ENCODE measurements at places on chromosomes 11 and 22. TPM values are rescaled to one million over a fixed set of nuclear protein-coding genes. Genes with fewer than 3 reads are reported as not detected.

DNA sequence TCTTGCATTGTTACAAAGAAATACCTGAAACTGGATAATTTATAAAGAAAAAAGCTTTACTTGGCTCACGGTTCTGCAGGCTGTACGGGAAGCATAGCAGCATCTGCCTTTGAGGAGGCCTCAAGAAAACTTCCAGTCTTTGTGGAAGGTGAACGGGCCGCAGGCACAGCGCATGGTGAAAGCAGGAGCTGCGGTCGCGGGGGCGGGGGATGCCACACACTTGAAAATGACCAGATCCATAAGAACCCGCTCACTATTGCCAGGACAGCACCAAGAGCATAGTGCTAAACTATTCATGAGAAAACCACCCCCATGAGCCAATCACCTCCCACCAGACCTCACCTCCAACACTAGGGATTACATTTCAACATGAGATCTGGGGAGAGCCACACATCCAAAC is 45.6 kb upstream of the SEPTIN5 start:
- DNase-seq: no peak

DNA sequence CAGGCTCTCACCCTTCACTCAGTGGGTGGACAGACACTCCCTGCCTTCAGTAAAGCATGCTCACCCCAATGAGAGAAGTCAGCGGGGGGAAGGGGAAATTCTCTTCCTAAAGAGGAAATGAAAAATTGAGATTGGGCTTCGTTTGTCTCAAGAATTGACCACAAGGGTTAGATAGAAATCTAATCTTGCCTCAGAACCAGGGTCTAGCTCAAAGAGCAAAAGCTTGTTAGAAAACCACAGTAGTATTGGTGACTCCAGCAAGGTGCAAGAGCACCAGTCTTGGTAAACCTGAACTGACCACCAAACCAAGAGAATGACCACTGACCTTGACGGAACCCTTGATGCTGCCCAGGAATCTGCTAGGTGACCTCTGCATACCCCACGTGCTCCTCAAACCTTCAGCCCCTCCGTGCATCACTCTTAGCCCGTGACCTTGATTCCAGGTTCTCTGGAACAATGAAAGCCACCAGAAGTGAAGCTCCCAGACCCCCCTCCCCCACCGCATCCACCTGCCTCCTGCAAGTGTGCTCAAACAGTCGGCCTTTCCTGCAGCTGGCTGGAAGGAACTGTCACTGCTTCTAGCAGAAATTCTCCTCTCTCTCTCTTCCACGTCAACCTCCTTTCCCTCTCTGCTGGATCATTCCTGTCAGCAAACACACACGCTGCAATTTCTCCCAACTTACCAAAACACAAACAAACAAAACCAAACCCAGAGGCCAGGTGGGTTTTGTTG is 3.1 kb upstream of the TMA7B start:
- no peak for DNase-seq

- DNase-seq: peak; percentile 74
These were observed 16.2 kb upstream of the ME3 start for GRCh38 chr11:86688398-86689179.

DNA sequence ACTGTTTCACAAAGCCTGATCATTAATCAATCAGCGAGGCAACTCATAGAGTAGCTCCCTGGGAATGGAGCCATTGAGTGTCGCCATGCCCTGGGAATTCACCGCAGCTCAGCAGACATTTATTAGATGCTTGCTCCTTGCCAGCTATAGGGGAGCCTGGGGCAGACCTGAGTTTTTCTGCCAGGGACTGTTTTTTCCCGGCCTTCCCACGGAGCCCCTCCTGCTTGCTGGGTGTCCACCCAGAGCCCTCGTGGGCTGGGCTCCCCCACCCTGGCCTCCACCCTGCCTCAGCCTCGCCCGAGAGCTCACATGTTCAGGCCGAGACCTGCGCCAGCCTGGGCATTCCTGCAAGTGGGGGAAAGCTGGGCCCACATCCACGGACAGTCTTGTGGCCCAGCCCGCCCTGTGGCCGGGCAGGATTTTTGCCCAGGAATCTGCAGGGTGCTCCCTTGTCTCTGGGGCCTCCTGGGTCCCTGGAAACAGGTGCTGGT is 64.9 kb downstream of the SMIM38 start:
- no peak for DNase-seq

DNA sequence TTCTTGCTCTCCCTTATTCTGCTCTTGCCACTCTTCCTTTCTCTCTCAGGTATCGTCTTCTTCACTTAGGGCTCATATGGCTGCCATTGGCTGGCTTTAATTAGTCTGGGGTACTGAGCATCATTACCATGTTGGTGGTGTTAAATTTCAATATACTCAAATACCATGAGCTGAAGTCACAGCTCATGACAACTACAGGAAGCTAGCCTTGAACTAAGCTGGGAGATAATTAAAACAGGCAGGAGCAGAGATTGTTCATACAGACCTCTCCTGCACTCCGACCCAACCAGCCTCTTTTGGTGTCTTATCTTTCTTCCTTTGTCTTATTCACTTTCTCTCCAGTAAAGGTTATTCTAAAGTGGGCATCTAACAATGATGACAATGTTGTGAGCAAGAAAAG is 130.9 kb upstream of the BLID start:
- no peak for DNase-seq

GRCh38 chr11:67370351-67371076 is 2.9 kb downstream of the CLCF1 start:
- DNase-seq: no peak

DNA sequence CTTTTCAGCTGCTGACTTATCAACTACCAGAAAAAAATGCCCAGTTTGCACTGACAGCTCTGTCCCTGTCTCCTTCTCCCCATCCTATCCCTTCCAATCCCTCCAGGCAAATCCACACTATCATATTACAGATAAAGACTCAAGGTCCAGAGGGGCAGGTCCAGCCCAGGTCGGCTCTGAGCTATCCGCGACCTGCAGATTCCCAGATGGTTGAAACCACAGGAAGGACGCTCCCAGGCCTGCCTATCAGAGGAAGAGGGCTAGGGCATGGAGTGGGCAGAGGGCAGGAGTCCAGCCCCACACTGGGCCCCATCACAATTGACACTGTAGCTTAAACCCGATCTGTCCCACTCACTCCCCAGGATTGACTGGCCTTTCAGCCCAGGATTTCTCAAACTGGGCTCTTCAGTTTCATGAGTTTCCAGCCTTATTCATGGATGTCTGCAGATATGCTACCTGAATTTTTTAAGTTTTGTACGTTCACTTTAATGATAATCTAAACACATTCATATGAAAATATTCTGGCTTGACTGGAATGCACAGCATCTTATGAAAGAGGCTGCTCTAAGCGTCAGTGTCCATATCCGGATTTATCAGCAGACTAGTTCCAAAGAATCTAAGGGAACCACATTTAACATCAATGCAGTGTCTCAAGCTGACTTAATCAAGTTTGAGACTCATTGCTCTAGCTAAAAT is 16.4 kb upstream of the FCHSD2 start:
- no peak for DNase-seq

DNA sequence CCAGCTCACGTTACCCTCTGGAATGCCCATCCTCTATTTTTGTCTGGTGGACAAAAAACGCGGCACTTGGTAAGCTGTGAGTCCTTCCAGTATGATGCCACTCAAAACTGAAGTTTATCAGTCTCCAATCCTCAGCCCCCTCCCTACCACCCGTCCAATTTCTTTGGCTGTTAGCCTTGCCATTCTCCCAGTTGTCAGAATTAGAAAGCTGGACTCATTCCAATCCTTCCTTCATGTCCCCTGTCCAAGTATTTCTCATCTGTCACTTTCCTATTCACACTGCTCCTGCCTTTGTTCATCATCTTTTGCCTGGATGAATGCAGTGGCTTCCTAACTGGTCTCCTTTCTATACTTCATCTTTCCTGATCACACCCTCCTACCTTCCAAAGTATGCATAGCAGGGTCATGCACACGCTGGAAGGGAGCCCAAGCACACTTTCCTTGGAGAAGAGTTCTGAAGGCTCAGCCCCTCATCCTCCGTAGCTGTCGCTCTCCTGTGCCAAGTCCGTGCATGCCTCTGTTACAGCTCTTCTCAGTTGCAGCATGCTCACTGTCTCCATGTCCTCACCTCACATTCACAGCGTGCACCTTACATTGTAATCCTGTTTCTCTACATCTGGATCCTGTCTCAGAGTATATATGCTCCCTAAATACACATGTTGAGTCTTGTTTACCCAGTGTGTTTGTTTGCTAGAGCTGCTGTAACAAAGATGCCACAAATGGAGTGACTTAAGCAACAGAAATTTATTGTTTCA is 19.4 kb downstream of the APLP2 start:
- DNase-seq: no peak

DNA sequence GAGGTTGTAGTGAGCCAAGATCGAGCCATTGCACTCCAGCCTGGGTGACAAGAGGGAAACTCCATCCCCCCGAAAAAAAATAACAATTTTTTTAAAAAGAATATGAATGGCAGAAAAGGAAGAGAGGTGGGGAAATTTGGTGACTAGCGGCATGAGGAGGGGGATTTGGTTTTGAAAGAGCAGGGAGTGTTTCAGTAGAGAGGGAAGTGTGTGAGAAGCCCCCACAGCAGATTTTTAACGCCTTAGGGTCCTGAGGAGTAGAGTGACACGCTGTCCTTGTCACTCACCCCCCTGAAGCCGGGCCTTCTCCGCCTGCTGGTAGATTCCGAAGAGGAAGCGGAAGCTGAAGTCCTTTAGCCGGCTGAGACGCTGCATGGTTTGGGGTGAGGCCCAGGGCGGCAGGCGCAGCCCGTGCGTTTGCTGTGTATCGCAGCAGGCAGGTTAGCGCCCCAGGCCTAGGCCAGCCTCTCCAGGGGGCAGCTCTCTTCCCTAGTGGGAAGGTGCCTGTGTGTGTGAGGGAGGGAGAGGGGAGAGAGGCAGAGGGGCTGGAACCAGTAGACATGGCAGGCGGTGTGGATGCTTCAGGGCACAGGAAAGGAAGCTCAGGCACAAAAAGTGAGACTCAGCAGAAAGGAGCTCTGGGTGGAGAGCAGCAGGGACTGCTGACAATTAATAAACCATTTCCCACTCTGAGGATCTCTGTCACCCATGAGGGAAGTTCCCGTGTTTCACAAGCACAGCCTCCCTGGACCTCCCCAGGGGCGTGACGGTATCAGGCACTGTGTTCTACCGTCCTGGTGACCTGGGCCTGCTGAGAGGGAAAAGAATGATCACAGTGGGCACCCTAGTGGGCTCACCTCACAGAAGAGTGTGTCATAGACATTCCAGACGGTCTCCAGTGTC is 3.9 kb downstream of the ACP2 start:
- no peak for DNase-seq

GRCh38 chr22:27628891-27629631 is 172.5 kb downstream of the MN1 start:
- DNase-seq: no peak

DNA sequence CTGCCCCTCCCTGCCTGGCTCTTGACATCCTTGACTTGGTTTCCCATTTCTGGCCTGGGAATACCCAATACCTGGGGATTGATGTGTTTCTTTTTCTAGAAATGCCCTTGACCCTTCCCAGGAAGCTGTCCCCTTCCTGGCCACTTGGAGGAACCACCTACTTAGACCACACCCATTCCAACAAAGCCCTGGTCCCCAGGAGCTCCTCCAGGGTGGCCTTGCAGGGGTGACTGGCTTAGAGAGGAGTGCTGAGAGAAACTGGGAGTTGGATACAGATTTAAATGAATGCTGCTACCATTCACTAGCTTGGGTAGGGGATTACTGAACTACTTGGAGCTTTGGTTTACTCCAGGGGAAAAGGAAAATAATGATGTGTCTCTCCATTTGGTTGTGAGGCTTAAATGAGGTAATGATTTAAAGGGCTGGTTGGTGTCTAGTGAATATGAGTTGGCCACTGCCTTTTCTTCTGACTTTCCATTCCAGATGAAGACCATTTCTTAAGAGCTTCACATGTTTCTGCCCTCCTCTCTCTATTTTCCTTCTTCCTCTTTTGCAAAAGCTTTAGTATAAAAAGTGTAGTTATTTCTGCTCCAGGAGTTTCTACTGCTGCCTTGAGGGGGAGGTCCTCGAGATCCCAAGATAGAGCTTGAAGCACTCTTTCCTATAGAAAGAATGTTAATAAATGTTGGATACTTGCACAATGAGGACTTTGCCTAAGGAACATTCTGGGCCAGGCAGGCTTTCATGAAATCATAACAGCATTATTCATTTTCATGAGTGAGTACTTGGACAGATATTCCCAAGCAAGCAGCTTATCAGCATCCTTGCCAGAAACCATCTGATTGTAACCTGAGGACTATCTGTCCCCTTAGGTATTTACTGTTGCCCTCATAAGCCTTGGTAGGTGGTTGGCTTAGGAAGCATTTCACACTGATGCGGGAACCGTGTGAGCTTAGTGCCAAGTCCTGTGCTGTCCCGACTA is 22.4 kb downstream of the PANX1 start:
- DNase-seq: no peak

- DNase-seq: peak; percentile 90
These were observed 2.6 kb upstream of the BCL9L start for GRCh38 chr11:118928101-118928869.

DNA sequence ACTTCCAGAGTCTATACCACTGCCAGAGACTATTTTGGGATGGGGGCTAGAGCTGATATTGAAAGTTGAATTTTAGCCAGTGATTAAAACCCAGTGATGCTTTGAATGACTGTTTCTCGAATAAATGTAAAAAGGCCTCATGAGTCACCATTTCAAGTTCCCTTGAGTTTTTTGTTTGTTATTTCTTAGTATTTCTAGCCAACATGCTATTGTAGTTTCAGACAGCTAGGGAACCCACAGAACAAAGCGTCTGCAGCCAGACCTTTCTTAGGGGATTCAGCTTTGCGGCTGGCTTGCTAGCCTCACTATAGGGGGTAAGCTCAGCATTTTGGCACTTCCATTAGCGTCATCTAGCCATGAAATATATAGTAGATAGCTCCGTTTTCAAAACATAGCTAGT is 66.5 kb downstream of the DBX1 start:
- DNase-seq: peak; percentile 76

DNA sequence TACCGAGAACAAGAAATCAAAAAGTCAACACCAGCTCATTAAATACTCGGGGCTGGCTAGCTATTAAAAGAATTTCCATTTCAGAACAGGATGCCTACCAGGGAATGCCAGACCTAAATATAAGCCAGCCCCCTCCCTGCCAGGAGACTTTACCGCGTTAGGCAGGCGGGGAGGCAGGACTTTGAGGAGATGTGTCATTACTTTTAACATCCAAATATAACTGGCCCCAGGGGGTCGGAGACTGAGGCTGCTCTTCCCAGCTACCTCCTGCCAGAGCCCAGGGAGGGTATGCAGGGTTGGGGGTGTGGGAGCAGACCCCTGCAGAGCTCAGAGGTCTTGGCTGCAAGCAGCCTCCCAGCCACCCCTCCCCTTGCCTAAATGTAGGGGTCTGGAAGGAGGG is 183.5 kb downstream of the DSCAML1 start:
- no peak for DNase-seq

DNA sequence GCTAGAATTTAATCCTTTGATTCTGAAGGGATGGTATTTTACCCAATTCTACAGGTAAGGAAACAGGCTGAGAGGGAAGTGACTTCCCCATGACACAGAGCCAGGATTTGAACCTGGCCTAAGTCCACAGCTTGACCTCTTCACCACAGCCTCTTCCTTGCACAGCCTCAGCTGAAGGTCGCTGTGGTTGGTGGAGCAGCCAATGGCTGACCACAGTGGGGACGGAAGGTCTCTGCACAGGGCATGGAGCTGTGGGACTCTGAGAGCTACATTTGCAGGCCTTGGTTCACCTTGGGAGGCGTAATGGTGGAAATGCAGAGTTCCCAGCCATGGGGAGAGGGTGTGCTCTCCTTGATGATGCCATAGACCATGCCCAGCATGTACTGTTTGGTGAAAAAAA is 295.0 kb downstream of the DDX10 start:
- no peak for DNase-seq

GRCh38 chr11:116199182-116199581 is 573.6 kb downstream of the BUD13 start:
- no peak for DNase-seq

The SNX32 gene
- 0.39 TPM for total RNA-seq

The HTR3A gene
- total RNA-seq: not detected

The MALAT1 gene
- 478 TPM for total RNA-seq
